ENCODE measurements at places on chromosomes 1 and 21.

- DNase-seq: peak; percentile 18
Measured at GRCh38 chr1:16718908-16719533, 21.3 kb upstream of the RNU1-4 start.

- DNase-seq: no peak
Measured at GRCh38 chr1:110150330-110151174, at the start of gene SLC6A17. Gene SLC6A17 (plus strand): TSS chr1:110150494. CDS start chr1:110166930, 16,436 bp downstream.

- DNase-seq: no peak
Measured at GRCh38 chr1:54305906-54306514, 100.2 kb downstream of the SSBP3 start.

GRCh38 chr1:58095183-58095582 lies 451.3 kb downstream of the OMA1 start:
- DNase-seq: no peak

DNA sequence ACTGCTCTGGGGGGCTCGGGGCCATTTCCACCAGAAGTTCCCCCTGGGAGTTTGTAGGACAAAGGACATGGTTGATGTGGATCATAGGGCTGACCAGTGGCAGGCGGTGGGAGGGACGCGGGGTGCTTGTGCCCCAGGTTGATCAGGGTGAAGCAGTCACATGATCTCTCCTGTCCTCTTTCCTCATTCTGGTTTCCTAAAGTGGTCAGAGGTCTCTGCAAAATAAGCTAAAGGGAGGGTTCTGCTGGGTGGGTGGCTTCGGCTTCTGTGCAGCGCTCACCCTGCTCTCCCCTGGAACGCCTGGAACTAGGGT lies 9.2 kb downstream of the PDXK start:
- no peak for DNase-seq

DNA sequence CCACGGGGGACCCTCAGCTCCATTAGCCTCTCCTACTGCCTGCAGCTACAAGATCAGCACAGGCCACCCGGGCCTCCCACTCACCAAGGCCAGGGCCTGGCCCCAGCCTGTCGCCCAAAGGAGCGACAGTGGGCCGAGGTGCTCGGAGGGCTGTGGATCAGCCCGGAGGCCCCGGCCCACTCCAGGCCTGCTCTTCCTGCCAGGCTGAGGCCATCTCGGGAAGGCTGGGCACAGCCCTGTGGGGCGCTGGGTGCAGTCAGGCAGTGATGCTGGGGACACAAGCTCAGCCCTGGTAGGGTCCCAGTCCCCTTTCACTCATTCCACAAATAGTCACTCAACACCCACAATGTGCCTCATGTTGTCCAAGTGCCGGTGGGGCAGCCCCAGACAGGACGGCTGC lies 58.8 kb downstream of the CASZ1 start:
- no peak for DNase-seq

DNA sequence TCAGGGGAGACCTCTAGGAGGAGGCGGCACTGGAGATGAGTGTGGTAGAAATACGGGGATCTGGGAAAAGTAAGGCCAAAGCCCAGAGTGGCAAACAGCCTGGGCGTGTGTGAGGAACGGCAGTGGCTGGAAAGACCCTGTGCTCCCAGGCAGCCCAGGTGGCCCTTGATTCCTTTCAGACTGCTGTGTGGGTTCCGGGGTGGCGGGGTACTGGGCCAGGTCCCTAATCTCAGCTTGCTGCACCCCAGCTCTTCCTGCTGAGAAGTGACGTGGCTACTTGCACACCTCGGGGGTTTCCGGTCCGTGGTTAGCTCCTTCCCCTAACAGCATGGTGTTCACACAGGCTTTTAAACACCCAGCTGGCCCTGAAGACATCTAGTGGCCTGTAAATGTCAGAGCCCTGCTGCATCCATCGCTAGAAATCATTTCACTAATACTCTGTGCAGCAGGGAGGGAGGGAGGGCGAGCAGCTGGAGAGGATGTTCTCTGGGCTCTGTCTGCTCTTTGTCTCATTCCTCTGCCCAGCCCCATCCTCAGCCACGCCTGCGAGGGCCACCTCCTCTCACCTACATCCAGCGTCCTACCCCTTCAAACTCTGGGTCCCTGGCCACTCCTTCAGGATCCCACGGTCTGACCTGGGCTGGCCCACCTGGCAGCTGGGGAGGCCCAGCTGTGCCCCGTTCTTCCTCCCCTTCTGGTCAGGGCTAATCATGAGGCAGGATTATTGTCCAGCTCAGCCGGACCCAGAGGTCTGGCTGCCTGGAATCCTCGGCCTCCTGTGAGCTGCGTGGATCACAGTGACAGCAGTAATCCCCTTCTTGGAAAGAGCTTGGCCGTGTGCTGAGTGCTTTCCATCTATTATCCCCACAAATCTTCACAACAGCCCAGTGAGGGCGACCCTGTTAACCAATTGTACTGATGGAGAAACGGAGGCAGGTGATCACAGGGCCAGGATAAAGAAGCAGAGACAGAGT lies 7.2 kb downstream of the ZDHHC18 start:
- no peak for DNase-seq

DNA sequence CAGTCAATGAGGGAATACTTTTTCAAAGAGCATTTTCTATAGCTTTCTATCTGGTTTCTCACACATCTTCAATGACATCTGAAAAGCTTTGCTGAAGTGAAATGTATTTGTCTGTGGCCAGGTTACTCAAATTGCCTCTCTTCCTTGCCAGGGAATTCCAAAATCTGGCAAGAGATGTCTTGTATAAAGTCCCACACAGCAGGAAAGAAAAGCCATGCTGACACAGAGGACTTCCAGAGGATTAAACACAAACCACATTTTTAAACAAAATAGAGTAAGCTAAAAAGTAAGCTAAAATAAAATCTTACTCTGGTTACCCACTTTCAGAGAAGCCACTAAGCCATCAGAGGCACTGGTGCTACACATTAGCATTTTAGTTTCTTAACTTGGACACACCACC lies 93.1 kb upstream of the BCAR3 start:
- no peak for DNase-seq

- no peak for DNase-seq
Measured at GRCh38 chr1:201026836-201027235, 3.3 kb upstream of the KIF21B start.

DNA sequence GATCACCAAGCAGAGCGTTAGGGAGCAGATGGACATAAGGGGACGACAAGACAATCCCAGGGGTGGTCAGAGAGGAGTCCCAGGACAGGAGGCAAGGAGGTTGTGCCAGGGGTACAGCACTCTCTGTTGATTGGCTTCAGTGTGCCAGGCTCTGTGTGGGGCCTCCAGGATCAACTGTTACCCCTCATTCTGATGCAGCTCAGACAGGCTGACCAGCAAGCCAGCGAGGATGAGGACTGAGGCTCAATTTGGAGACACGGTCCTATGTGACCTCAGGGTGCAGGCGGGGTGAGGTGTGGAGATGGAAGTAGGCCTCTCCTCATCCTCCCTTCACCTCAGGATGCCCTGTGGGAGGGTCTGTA lies 4.0 kb downstream of the HYI start:
- DNase-seq: no peak

GRCh38 chr1:79817031-79817560 lies 810.6 kb upstream of the ADGRL4 start:
- no peak for DNase-seq

GRCh38 chr1:202821467-202821866 lies 10.7 kb downstream of the PCAT6 start:
- no peak for DNase-seq

DNA sequence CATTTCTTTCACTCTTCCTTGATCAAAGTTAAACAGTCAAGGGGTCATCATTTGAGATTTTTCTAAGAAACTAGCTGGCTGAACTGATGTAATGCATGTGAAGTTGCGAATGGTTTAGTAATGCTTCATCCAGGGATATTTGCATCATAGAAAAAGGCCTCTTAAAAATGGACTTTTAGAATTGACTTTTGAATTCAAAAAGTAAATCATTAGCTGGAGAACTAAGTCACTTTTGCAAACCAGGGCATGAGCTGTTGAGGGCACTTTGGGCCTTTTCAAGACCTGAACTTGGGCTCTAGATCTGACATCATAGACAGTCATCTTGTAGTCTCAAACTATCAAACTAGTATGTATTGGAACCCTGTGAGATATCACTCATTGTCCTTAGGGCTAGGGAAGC lies 85.0 kb downstream of the GRIK1 start:
- DNase-seq: no peak

GRCh38 chr21:34534522-34534921 lies 22.5 kb upstream of the KCNE1 start:
- DNase-seq: no peak

DNA sequence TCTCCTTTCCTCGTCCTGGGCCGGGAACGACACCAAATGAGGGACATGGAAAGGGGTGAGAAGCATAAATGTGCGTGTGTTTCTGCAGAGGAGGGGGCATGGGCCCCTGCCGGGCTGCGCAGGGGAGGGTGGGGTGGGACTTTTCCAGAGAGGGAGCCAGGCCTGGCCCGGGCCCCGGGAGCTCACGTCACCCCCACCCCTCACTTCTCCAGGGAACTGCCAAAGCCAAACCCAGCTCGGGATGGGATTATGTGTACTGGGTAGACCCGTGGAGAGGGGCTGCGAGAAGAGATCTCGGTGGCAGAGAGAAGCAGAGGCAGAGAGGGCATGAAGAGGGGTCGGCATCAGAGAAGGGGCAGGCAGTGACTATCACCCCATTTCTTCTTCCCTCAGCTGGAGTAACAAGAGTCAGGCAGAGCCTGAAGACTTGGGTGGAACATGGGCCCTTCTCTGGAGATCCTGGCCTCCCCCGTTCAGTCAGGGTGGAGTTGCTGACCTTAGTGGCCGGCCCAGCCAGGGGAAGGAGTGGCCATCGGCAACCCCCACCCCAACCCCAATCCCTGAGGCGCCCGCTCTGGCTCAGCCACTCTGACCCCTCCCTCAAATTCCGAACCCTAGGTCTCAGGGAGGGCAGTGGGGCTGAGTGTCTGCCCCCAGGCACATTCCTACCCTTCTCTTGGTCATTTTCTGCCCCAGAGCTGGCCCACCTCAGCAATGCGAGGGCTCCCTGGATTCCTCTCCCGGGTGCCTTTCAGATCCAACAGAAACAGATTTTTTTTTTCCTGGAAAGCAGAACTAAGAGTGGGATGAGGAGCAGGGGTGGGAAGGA lies 1.2 kb downstream of the ADAMTSL4 start:
- DNase-seq: peak; percentile 72

- no peak for DNase-seq
Measured at GRCh38 chr21:38312822-38313221, 56.0 kb downstream of the KCNJ15 start.

DNA sequence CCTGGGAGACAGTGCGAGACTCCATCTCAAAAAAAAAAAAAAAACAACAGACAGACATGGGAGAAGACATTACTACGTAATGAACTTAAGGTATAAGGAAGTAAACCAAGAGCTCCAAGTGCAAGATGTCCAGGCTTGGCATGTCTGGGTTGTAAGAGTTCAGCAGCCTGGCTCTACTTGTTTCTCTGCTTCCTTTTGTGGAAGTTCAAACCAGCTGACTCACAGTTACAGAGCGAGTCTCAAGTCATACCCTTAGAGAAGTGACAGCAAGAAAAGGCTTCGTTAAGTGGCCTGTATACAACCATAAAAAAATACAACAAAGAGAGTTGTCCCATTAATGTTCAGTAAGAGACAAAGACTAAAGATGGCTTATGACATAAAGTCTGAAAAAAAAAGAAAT lies 1.3 kb downstream of the RIT1 start:
- no peak for DNase-seq

DNA sequence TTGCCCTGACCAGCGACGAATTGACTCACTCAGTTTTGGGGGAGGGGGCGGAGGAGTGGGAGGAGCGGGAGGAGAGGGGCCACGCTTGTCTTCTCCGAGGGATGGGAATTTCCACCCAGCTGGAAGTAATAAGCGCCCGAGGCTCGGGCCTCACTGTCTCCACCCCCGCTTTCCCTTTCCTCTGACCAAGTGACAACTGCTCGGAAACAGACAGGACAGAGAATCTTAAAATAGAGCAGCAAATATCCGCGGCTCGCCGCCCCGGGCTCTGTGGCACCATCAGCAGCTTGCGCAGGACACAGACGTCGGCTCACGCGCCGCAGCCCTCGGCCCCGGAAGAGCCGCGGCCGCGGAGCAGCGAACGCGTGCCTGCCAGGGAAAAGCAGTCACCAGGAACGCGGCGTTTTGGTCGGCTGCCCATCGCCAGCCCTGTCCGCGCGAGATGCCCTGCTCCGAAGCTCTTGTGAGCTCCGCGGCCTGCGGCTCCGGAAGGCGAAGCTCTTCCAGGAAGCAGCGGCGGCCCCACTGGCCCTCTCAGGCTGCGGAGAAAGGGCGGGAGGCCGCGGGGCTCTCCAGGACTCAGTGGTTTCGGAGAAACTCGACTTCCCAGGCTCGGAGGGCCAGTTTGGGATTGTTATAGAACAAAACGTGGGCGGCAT lies 10.7 kb upstream of the RGS16 start:
- peak; percentile 84 for DNase-seq

DNA sequence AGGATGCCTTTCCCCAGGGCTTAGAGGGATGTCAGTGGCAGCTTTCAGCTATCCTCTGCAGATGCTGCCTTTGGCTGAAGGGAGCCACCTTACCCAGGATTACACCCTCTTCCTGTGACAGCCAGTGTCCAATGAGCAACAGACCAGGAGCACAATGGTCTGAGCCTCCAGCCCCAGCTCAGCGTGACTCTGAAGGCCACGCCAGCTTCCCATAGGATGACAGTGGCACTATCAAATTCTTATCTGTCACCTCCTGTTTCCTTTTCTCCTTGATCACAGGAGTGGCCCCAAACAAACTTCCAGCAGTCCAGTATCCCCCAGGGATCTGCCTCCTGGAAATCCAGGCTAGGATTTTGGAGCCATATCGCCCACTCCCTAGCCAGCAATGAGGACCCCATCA lies 226.9 kb downstream of the SETD4 start:
- DNase-seq: no peak

DNA sequence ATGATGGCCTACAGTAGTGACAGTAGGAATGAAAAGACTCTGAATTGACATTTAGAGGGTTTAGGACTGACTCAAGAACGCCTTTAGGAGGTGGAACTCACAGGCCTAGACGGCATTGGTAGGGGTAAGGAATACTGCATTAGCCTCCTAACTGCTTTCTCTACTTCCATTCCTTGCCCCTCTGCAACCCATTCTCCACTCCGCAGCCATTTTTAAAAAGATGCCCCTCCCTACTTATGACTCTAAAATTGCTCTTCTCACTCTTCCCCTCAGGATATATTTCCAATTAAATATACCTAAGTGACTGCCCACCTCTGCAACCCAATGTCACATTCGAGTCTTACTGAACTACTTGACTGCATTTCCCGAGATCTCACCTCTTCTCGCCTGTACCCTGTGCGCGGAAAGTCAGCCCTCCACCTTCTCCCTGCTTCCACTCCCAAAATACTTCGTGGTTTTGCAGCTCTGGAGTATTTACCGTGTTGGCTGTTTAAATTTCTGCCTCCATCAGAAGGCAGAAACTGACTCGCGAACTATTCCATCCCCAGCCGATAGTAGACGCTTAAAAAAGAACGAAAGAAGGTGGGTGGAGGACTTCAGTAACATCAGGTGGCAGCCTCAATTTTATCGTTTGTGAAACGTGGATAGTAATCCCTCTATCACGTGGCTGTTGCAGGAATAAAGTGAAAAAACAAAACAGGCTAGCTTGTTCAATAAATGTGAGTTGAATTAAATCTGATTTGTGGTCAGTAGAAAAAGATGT lies 1.1 kb upstream of the YBX1 start:
- no peak for DNase-seq

DNA sequence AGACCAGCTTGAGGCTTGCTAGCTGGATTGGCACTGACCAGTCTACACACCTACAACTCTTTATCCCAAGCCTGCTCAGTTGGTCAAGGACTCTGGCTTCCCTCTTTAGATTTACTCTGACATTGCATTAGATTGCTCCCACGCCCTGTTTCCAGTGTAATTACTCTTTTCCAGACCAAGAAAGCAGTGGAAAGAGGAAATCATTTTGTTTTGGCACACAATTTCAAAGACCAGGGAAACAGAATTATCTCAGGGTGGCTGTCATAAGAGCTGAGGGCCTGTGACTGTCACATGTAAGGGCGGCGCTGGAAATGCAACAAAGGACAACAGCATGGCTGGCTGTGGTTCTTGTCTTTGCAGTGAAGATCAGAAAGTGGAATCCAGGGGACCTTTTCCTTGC lies 302.7 kb downstream of the HHAT start:
- DNase-seq: no peak
